ENCODE measurements at places on chromosomes 12 and 14.

DNA sequence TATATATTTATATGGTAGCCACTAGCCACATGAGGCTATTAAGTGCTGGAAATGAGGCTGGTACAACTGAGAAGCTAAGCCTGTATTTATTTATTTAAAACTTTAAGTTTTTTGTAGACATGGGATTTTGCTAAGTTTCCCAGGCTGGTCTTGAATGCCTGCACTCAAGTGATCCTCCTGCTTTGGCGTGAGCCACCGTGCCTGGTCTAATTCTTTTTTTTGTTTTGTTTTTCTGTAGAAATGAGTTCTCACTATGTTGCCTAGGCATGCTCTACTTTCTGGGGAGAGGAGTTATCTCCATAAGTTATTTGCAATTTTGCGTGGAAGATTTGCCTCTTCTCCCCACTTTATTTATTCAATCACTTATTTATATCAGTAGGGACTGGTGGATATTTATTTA, 4.8 kb upstream of the SNRNP35 start:
- no peak for DNase-seq

- no peak for DNase-seq
These were observed 67.4 kb downstream of the ADGRD1 start for GRCh38 chr12:131021154-131021541.

GRCh38 chr12:108375986-108376663, 37.0 kb upstream of the CMKLR1 start:
- DNase-seq: no peak

DNA sequence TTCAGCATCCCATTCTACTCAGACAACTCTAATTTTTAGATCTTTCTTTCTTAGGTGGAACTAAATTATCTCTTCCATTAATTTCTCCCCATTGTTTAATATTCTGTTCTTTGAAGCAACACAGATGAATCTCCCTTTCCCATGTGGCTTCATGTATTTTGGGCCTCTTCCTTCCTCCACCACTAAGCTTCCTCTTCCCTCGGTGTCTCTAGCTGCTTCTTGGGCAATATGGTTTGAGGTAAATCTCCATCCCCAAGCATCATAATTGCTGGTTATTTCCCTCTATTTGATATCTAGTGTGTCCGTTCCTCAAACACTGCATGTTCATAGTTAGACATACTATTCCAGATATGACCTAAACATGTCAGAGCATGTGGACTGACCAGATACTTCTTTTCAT, 119.2 kb downstream of the PELI2 start:
- DNase-seq: no peak

DNA sequence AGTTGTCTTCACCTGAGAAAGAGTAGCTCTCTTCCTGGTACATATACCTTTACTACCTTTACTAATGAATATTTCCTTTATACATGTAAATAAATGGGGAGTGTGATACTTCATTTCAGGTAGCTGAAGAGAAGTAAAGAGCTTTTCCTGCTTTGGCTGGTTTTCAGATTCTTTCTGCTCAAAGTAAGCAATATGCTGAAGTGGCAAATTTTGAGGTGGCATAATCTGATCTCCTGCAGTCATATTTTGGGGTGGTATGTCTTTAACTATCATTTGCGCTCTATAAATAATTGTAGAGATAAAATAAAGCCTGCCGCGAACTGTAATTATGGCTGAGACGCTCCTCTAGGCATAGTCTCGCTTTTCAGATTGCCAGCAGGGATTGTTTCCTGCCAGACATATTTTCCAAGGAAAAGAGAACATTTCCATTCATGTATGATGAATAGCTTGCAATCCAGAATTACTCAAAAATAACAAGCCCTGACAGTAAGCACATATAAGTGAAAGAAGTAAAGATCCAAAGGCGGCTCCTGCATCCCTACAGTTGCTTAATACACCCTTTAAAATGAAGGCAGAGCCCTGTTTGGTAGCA, 200.7 kb downstream of the C12orf50 start:
- no peak for DNase-seq

GRCh38 chr12:27973487-27973890, 956 bp upstream of the PTHLH start:
- no peak for DNase-seq

GRCh38 chr14:79852950-79853744, 358.2 kb downstream of the DIO2 start:
- DNase-seq: no peak

- DNase-seq: no peak
These were observed 13.8 kb downstream of the SMIM41 start for GRCh38 chr12:52093346-52093745.

GRCh38 chr12:40668099-40668529, 24.1 kb upstream of the CNTN1 start:
- no peak for DNase-seq

DNA sequence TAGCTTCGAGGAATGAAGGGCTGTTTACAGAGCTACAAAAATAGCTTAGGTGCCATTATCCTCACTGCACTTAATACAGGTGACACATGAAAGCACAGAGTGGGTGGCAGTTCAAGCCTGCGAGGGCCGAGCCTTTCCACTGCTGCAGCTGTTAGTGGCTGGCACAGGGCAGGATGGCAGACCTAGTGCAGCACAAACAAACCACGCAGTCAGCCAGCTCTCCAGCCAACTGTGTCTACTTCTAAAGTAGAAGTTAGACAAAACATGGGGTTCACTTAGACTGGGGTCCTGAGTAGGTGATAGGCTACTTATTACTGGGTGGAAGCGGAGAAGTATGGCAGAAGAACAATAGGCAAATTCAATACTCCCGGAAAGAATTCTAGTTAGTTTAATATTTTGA, 95.4 kb downstream of the DUSP16 start:
- no peak for DNase-seq

GRCh38 chr12:26197832-26198231, 2.5 kb downstream of the SSPN start:
- DNase-seq: no peak

- DNase-seq: no peak
These were observed 208.6 kb downstream of the CALM1 start for GRCh38 chr14:90605430-90605829.

DNA sequence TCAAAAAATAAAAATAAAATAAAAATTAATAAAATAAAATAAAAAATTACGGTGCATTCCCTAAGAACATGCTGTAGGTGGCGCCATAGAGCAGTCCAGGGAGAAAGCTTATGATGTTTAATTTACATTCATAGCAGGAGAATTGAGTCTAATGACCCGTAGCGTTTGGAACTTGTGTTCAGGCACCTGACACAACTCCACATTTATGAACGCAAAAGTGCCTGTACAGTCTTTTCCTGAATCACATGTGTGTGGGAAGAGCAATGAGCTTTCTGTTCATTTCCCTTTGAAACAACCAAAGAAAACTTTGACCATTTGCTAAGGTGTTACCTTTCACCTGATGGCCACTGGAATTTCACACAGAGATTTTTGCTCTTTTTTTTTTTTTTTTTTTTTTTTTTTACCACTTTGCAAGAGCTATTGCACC, 60.6 kb upstream of the KCNA1 start:
- no peak for DNase-seq

DNA sequence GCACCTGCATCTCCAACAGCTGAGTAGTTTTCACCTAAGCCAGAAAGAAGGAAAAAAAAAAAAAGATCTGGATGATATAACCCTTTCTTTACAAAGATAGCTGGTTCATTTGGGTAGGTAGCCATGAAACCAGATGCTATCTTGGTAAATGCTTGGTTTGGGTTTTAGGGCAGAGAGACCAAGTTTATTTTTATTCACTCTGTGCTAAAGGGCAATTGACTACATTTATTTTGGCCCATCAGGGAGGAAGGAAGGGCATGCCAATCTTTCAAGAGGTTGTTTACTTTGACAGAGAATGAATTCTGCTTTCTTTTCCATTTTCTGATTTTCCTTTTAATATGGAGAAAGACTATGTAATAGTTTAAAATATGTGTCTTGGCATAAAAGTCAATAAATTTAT, 91.0 kb downstream of the NTN4 start:
- DNase-seq: no peak

- DNase-seq: no peak
These were observed 425.0 kb upstream of the SOX5 start for GRCh38 chr12:24374452-24374851.

DNA sequence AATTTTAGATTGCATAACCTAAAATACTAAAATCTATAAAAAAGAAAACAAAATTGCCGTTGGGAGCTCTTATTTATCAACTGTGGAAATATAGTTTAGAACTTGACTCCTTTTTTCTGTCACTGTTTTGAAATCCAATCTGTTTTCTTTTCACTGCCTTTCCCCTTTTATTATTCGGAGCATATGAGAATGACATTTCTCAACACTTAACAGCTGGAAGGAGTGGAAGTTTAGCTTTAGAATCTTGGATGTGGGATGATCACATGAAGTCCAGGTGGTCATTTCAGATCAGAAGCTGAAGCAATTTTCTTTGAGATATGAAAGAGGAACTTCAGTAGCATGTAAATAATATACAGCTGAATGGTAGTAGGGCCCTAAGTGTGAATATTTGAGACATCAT, 16.7 kb downstream of the TRHDE start:
- DNase-seq: no peak

DNA sequence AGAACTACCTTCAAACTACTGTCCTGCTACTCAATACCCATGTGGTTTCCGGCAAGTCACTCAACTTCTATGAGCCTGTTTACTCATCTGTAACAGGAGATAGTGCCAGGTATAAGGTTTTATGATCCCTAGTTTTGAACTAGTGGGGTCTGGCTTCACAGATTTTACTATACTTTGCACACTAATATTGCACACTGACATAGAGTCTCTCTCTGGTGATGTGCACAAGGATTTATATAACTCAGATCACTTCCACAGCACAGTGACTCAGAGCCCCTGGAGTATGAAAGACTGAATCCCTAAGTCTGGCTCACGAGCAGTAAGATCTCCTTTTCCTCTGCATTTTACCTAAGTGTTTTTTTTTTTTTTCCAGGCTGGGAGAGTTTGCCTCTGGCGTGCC, 69.7 kb upstream of the SLC38A2 start:
- no peak for DNase-seq

GRCh38 chr12:124454352-124454725, 113.1 kb downstream of the NCOR2 start:
- DNase-seq: no peak

- DNase-seq: no peak
These were observed 28.3 kb downstream of the TMEM120B start for GRCh38 chr12:121740847-121741246.

- no peak for DNase-seq
These were observed 275.0 kb downstream of the AKAP6 start for GRCh38 chr14:32603992-32604565.

All from coronary artery (tissue), 2 donors.